Right atrium auricular region (tissue), 2 donors: ENCODE measurements at places on chromosomes 11 and 22. TPM values are rescaled to one million over a fixed set of nuclear protein-coding genes. Genes with fewer than 3 reads are reported as not detected.

WT1 gene
- 10.6 TPM for total RNA-seq

VSIG2 gene
- 1.1 TPM for total RNA-seq

BCO2 gene
- 44.7 TPM for total RNA-seq

ARVCF gene
- 16.7 TPM for total RNA-seq

MTFP1 gene
- 38.8 TPM for total RNA-seq

OR52H1 gene
- not detected for total RNA-seq

DNA sequence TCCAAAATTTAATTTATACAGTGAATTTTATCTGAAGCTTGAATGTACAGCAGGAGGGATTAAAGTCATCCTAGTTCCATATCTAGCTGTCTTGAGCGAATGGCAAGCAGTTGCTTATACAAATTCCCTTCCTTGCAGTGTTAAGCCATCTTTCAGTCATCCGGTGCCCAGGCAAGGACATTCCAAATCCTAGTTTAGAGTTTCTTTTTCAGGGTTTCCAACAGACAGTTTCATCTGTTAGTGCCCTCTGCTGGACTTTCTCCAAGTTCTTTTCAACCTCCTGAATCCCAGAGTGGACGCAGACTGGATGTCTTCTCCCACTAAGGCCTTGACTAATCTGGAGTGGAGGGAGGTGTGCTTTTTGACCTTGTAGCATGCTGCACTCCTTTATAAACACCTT, 45.4 kb downstream of the GRAMD1B start:
- no peaks in the 10 kb centered on the region for H3K4me1 ChIP-seq
- DNase-seq = no peak
- no peak overlapping the region for H3K27ac ChIP-seq
- H3K4me3 ChIP-seq = no peak overlapping the region

- H3K36me3 ChIP-seq = no peaks in the 10 kb centered on the region
- no peak for DNase-seq
- no peak overlapping the region for H3K27ac ChIP-seq
- H3K27me3 ChIP-seq = no peaks in the 10 kb centered on the region
- no peaks in the 10 kb centered on the region for H3K4me1 ChIP-seq
These were observed 48.0 kb downstream of the IGLL5 start for GRCh38 chr22:22935546-22936157.

GRCh38 chr11:69409812-69410645, 71.4 kb upstream of the LINC01488 start:
- no peak overlapping the region for H3K4me3 ChIP-seq
- no peaks in the 10 kb centered on the region for H3K36me3 ChIP-seq
- no peak for DNase-seq
- no peaks in the 10 kb centered on the region for H3K27me3 ChIP-seq
- no peaks in the 10 kb centered on the region for H3K4me1 ChIP-seq

GRCh38 chr11:68610452-68611116, 73.8 kb upstream of the GAL start:
- H3K4me1 ChIP-seq = no peaks in the 10 kb centered on the region
- DNase-seq = no peak
- no peak overlapping the region for H3K27ac ChIP-seq
- H3K27me3 ChIP-seq = no peaks in the 10 kb centered on the region
- no peak overlapping the region for H3K4me3 ChIP-seq

- DNase-seq = no peak
- H3K27ac ChIP-seq = no peak overlapping the region
- H3K4me3 ChIP-seq = no peak overlapping the region
- H3K27me3 ChIP-seq = no peaks in the 10 kb centered on the region
- no peaks in the 10 kb centered on the region for H3K4me1 ChIP-seq
These were observed 7.6 kb downstream of the SLC29A2 start for GRCh38 chr11:66363805-66364535.

DNA sequence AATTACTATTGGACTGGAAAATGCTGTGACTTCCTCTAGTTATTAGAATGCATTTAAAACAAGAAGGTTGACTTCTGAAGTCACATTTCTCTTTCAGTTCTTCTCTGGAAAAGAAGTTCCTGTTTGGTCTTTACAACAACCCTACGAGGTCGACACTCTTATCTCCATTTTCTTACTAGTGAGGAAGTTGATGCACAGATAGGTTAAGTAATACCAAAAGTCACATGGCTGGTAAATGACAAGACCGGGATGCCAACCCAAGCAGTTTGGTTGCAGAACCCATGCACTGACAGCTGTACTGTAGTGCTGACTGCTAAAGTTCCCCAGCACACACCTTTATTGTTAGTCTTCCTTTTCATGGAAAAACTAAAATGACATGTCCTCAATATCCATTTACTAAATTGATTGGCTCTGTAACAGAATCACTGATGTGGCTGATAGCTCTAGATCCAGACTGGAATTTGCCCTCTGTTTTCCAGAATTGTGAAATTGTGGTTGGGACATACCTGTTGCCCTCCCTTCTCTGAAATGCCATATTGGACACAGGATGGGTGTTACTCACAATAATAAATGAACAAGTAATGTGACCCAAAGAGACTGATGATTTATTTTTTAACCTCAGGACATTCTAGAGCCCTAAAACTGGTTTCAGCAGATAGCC, 9.4 kb upstream of the TECTA start:
- H3K27me3 ChIP-seq = no peaks in the 10 kb centered on the region
- DNase-seq = no peak

DNA sequence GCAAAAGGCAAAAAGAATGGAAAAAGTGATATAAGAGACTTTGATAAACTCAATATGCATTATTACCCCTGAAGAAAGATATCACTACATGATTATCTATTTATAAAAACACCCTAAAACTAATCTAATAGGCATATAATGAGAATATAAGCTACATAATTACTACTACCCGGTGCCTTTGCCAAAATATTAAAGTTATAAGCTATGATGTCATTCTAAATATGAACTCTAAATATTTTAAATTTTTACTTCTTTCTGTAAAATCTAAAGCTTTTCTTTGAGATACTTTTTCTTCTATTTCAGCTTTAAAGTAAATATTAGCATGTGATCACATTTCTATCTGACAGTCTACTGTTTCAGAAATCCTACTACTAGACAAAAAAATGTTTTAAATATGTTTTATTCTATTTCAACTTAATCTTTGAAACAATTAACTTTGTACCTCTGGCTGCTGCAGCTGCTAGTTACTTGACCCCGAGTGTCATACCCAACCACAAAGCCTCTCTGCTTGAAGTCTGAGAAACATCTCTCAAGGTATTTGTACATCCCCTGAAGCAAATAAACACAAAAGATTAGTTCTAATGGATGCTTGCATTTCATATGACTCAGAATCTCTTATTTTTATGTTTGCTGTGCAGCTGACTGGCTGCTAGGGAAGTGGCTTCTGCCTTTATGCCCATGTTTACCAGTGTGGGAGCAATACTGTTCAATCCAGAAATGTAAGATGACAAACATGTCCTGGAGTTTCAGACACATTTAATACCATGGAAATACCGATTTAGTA, 26.8 kb downstream of the PGM2L1 start:
- H3K27me3 ChIP-seq = no peaks in the 10 kb centered on the region
- no peaks in the 10 kb centered on the region for H3K4me1 ChIP-seq
- H3K4me3 ChIP-seq = no peak overlapping the region
- no peaks in the 10 kb centered on the region for H3K36me3 ChIP-seq

DNA sequence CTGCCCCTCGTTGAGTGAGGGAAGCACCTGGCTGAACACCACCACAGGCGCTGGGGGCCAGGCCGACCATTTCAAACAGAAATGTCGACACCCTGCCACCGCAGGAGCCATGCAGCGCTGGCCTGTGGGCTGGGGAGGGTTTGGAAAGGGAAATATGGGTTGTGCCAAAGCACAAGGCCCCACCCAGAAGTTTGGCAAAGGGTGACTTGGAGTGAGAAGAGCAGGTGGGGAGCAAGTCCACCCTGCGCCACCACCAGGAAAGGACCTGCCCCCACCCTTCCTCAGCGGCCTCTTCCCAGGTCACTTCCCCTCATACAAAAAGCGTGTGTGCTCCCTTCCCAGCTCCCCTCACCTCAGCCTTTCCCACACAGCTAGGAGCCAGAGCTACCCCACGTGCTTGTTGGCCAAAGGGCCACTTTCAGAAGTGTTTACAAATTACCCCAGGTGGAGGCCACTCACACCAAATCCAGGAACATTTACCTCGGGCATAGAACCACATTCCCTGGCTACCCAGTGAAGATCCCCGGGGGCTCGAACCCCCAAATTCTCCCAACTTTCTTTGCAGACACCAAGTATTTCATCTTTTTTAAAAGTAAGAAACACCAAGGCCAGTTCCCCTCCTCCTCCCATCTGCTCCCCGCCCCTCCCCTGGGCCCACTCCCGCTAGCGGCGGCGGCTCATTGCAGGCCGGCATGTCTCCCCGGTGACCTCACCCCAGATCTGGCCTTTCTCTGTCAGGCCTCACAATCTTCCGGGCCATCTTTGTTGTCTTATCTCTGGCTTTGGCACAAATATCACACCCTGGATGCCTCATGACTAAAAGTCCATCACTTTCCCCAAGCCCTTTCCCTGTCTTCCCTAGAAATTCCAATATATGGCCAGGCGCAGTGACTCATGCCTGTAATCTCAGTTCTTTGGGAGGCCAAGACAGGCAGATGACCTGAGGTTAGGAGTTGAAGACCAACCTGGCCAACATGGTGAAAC, 20.5 kb upstream of the SCGB1A1 start:
- no peak overlapping the region for H3K4me3 ChIP-seq
- no peak for DNase-seq
- no peaks in the 10 kb centered on the region for H3K4me1 ChIP-seq
- H3K27ac ChIP-seq = peak overlapping the region; percentile 72
- no peaks in the 10 kb centered on the region for H3K27me3 ChIP-seq
- H3K36me3 ChIP-seq = no peaks in the 10 kb centered on the region

DNA sequence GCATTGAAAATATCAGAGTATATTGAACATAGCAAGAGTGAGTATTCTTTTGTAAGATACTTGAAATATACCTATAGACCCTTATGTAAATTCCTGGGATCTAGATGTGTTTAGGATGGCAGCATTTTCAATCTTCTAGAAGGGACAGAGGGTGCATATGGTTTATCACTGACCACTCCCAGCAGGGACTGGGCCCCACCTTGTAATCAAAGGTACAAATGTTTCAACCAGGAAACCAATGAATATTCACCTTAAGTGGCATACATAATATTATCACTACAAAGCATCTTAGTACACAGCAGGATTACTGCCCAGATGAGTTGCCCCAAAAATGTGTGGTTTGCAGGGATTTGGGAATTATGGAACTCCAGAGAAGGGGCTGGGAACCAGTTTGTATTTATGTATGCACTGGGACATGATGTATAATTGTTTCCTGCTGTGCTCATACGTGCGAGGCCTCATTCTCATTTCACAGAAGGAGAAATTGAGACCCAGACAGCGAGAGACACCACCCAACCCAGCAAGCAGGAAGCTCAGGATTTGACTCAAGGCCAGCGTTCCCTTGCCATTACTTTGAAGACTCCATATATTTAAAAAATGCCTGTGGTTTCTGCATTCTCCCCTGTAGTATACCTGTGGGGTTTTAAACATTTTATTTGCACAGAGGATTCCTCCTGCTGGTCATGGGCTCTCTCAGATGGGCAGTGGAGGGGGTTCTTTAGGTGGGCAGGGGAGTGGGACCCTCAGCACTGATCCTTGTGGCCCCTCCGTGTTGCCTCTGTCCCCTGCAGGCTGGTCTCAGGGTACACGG, 5.2 kb downstream of the APOL4 start:
- peaks cover 33% of the 10 kb centered on the region for H3K4me1 ChIP-seq
- peak overlapping the region; percentile 39 for H3K27ac ChIP-seq
- no peaks in the 10 kb centered on the region for H3K27me3 ChIP-seq
- DNase-seq = no peak
- no peak overlapping the region for H3K4me3 ChIP-seq

DNA sequence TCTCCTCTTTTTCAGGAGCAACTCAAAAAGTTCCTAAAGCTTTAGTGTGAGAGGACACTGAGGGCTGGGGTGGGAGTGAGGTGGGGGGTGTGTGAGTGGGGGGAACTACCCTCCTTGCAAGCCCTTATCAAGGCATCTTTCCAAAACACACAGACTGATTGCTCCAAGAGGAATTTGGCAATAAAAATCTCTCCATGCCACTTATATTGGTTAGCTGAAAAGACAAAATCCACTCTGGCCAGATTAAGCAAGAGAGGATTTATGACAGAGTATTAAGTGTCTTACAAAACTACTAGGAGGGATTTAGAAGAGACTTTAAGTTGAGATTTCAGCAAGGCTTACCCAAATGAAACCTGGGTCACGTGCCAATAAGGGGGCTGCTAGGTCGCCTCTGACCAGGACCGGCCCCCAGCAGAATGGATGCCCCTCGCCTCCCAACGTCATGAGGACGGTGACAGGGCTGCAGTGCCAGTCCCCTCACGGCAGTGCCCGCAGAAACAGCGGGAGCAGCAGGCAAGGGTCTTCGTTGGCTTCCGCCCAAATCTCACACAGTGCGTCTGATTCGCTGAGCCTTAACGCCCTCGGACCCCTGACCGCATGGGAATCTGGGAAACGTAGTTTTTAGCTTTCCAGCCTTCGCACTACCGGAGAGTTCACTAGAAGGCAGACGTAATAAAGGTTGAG, 22.1 kb upstream of the CTR9 start:
- no peaks in the 10 kb centered on the region for H3K4me1 ChIP-seq
- no peak for DNase-seq
- no peaks in the 10 kb centered on the region for H3K36me3 ChIP-seq
- no peaks in the 10 kb centered on the region for H3K27me3 ChIP-seq
- no peak overlapping the region for H3K4me3 ChIP-seq
- no peak overlapping the region for H3K27ac ChIP-seq

- peaks cover 7% of the 10 kb centered on the region for H3K4me1 ChIP-seq
- H3K36me3 ChIP-seq = no peaks in the 10 kb centered on the region
- H3K27me3 ChIP-seq = no peaks in the 10 kb centered on the region
- H3K27ac ChIP-seq = no peak overlapping the region
- no peak for DNase-seq
These were observed 137.5 kb downstream of the FAM76B start for GRCh38 chr11:95652002-95652472.

DNA sequence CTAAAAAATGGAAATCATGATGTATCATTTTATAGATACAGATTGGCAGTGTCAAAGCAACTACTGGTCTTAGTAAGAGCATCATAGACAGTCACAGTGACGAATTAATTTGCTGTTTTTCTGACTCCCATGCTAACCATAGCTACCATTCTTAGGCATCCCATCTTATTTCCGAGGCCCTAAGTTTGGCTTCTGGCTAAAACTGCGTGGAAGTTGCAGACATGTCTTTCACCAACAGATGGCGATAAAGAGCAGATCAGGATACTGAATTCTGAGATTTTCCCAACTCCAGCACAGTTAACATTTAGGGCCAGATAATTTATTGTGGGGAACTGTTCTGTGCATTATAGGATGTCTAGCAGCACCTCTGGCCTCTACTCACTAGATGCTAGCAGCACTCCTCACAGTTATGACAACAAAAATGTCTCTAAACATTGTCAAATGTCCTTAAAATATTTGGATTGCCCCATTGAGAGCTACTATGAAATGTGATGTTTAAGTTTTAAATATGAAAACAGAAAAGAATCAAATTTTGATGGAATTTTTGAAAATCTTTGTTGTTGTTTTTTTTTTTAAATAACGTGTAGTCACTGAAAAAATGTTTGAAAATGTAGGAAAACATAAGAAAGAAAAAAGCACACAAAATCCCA, 16.3 kb downstream of the OR2AG2 start:
- DNase-seq = no peak
- H3K36me3 ChIP-seq = no peaks in the 10 kb centered on the region
- H3K4me3 ChIP-seq = no peak overlapping the region
- H3K27ac ChIP-seq = no peak overlapping the region
- no peaks in the 10 kb centered on the region for H3K4me1 ChIP-seq

GRCh38 chr11:64165481-64165841, 452 bp downstream of the MACROD1 start:
- H3K27ac ChIP-seq = peak overlapping the region; percentile 82
- H3K4me1 ChIP-seq = no peaks in the 10 kb centered on the region
- H3K27me3 ChIP-seq = no peaks in the 10 kb centered on the region
- no peak for DNase-seq
